Hematopoietic multipotent progenitor cell (in vitro differentiated cells): ENCODE measurements at places on chromosomes 4 and X.

DNA sequence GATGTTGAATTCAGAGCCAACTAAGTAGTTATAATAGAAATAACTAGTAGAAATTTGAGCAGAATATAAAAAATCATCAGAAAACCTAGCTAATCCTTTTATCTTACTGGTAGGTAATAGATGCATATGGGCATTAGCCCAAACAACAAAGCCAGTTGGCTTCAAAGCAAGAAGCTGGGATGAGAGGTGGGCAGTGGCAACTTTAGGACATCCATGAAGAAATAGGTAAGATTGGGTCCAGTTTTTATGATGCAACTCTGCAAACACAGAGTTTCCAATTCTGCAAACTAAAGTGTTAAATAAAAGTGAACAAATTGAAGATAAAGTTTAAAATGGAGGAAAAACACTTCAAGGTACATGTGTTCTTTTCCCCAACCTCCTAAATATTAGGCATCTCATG is 5.1 kb downstream of the PGRMC2 start:
- no peak for DNase-seq

GRCh38 chr4:85733798-85734197 is 258.8 kb downstream of the ARHGAP24 start:
- DNase-seq = no peak

- no peak for DNase-seq
Measured at GRCh38 chr4:18932730-18933339, 911.3 kb upstream of the LCORL start.

GRCh38 chrX:3711331-3711917 is 2.0 kb downstream of the PRKX start:
- DNase-seq = no peak

GRCh38 chrX:130497531-130497930 is 95.7 kb downstream of the RBMX2 start:
- DNase-seq = no peak

DNA sequence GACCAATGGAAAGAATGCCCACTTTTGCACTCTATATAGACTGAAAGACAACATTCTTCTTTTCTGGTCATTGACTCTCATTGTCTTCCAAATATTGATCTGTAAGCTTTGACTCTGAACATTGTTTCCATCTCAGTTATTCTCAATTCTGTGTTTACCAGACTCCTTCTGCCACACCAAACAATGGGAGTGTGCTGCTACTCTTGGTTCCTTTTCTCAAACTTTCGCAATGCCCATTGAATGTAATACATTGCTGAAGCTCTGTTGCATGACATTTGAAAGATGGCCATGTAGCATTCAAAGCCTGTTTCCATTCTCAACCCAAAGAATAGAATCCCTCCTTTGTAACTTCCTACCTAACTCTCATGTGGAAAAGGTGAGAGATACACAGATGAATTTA is 136.2 kb downstream of the BTC start:
- no peak for DNase-seq

GRCh38 chrX:57070185-57070984 is 51.0 kb downstream of the SPIN2B start:
- no peak for DNase-seq

DNA sequence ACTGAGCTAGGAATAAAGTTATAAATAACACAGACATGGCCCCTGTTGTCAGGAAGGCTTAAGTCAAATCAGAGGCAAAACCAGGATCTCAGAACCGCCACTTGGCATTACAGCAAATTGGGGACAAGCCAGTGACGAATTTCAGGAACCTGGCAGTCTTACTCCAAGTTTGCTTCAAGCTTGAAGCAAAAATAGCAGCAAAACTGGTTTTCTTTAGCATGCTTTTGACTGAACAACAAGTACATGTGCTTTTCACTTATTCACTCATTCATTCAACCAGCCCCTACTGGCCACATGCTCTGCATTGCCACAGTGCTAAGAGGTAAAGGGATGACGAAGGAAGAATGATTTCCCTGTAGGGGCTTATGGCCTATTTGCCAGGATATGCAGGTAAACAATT is 253.9 kb upstream of the PPARGC1A start:
- no peak for DNase-seq

DNA sequence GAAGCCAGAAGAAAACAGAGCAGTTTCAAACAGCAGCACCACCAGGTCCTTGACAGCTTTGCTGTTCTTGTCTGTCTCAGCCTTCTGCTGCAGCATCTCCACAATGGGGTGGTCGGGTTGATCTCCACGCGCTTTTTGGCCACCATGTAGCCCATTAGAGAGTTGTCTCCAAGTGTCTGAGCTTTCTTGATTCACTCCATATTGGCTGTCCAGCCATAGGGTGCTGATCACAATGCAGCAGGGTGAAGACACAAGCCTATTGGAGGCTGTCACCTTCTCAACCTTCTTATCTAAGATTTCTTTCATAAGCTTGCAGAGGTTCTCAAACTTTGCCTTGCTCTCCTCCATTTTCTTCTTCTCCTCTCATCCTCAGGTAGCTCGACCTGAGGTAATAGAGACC is 175.4 kb upstream of the S100G start:
- DNase-seq = no peak

GRCh38 chrX:152942077-152942442 is 44.2 kb downstream of the ZNF185 start:
- DNase-seq = no peak

DNA sequence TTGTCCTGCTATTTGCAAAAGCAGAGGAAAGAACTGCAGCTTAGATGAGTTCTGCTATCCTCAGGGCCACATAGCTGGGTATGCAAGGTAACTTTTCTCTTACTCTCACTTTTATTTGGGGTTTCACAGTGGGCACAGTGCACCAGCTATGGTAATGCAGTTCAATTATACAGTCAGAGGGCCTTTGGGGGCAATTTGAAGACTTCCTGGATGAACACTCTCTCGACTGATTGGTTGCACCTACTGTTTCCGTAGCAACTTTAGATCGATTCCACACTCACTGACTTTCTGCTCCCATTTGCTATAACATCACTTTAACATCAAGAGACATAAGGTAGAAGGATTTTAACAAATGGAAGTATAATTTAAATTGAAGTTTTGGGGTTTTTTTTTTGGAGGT is 128.6 kb downstream of the SLC39A8 start:
- DNase-seq = no peak

DNA sequence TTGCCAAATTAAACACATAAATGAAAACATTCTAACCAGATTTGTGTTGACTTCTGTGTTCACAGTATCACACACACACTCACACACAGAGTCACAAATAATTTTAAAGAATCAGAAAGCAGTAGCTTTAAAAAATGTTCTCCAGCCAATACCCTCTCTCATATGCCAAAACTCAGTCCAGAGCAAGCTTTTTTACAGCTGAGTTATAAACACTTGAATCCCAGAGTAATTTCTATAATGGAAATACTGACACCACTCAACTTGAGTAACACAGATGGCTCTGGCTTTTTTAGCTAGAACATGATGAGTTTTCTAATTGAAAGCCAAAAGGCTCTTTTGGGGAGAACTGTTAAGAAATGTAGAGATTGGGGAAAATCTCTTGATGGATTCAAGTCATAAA is 100.8 kb downstream of the DOCK11 start:
- no peak for DNase-seq

DNA sequence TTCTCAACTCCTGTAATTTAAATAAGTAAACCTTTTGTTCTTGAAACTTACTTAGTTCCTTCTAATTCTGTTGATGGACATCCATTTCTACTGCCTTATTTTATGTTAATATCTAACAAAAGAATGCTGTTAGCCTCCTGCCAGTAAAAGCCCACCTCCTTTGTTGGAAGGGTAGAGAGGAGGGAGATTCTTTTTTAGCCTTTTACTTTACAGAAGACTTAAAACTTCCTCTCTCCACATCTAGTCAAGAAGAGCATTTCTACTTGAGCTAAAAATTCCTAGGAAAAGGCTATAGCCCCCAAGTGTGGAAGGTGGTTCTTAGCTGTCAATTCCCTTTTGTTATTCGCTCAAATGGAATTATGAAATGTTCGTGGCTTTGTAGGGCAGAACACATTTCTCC is 118.7 kb downstream of the ZIC3 start:
- no peak for DNase-seq

DNA sequence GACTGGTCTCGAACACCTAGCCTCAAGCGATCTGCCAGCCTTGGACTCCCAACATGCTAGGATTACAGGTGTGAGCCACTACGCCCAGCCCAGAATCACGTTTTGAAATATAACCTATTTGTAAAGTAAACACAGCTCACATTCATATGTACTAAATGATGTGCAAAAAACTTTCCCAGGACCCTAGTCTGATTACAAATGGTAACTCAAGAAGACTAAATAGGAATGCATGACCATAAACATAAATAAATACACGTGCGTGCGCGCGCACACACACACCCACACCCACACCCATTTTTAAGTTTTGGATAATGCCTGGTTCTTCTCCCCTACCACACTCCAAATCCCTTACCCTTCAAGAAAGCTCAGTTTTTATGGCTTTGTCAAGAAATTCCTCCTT is 163.9 kb downstream of the NR3C2 start:
- no peak for DNase-seq

DNA sequence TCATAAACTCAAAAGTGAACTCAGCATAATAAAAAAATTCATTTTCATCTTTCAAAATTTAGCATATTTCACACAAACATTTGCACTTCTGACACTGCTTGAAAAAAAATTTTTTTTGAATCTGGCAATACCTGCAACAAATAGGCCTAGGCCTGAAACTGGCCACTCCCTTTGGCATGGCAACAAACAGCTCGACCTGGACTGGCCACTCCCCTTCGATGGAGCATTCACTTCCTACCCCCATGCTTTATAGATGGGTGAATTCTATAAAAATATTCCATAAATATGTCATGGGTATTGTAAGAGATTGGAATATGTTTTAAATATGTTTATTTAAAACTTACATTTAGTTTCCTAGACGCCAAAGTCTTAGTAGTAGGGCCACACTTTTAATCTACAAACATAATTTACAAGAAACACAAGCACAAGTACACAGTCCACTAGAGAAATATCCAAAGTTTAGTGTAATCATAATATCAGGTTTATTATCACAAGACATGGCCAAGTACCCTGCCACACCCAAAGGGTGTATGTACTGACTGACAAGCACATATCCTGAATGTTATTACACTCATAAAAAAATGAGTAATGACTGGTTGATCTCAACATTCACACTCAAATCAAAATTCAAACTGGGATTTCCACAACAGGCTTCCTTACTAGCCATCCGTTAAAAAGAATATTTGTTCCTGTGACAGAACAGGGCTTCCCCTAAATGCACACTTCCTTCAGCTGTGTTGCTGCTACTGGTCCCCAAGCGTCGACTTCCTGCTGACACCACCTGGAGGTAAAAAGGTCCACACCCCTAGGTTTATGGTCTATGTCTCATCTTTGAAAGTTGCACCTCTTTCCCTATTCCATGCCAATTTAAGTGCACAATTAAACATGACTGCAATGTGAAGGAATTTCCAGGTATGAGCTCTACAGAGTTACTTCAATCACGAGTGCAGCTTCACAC is 271.5 kb downstream of the NR3C2 start:
- no peak for DNase-seq

GRCh38 chr4:66556651-66557278 is 886.5 kb upstream of the EPHA5 start:
- no peak for DNase-seq

DNA sequence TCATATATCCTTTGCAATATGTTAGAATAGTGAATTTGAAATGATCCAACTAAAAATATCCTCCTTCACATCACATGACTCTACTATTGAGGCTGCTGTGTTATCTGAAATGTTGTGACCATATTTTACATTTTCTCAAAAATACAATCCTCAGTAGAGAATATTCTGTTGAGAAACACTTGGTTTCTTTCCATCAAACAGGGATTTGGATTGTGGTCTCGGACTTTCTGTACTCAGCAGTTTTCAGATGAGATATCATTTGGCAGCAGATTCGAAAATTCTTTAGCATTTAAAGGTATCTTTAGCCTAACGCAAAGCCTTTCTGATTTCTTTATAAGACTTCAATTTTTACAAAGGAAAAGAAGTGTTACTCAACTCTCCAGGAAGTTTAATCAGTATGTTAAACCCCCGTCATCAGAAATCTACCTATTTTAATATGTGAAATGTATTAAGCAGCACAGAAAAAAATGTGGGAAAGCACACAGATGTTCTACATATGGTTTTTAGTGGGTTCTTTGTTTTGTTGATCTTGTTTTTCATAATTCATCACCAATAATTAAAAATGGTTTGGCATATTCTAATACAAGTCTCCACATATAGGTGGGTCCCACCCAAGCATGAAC is 55.4 kb upstream of the ANXA3 start:
- DNase-seq = no peak

DNA sequence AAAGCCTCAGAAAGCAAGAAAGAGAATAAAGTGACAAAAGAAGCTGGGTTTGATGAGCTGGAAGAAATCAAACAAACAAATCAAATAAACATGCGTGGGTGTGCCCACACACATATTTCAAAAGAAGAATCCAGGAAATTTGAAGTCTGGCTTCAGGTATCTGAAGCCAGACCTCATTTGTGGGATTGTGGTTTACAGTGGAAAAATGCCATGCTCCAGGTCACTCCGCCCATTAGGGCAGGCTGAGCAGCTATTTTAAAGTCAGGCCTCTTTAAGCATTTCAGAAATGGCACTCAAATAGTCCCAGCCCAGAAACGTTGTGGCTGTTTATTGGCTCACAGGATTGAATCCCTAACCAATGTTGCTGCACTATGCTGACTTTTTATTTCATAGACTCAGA is 226.1 kb upstream of the F9 start:
- DNase-seq = no peak

GRCh38 chr4:176563591-176563990 is 229.1 kb downstream of the VEGFC start:
- no peak for DNase-seq

DNA sequence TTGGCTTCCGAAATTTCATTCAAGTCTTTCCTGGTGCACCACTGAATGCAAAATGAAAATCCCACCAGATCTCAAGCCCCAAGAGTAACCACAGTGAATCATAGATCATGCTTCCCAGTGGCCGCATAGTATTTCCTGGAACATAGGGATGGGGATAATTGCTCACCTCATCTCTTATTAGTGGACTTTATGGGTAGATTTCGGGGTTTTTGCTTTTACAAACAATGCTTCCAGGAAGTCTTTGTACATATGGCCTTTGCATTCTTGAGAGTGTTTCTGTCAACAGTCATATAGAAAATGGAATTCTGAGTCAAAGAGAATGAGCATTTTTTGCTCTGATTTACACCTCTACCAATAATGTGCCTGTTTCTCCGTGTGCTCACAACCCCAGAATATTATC is 53.4 kb downstream of the PPEF2 start:
- DNase-seq = no peak

- no peak for DNase-seq
Measured at GRCh38 chrX:39944416-39944815, 153.3 kb downstream of the BCOR start.

DNA sequence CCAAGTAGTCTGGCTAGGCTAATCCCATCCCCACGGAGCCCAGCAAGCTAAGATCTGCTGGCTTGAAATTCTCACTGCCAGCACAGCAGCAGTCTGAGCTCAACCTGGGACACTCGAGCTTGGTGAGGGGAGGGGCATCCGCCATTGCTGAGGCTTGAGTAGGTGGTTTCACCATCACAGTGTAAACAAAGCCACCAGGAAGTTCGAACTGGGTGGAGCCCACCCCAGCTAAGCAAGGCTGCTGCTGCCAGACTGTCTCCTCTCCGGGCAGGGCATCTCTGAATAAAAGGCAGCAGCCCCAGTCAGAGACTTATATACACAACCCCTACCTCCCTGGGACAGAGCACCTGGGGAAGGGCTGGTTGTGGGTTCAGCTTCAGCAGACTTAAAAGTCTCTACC is 639.6 kb downstream of the IQCM start:
- DNase-seq = no peak

- no peak for DNase-seq
Measured at GRCh38 chrX:149371986-149372385, 133.1 kb downstream of the IDS start.
